Amniotic epithelial cell (primary cell): ENCODE measurements at places on chromosomes 12 and 14.

GRCh38 chr12:108235197-108235984, 103.7 kb downstream of the CMKLR1 start:
- DNase-seq: no peak

- DNase-seq: no peak
Measured at GRCh38 chr12:118618695-118619094, 242.3 kb downstream of the SUDS3 start.

DNA sequence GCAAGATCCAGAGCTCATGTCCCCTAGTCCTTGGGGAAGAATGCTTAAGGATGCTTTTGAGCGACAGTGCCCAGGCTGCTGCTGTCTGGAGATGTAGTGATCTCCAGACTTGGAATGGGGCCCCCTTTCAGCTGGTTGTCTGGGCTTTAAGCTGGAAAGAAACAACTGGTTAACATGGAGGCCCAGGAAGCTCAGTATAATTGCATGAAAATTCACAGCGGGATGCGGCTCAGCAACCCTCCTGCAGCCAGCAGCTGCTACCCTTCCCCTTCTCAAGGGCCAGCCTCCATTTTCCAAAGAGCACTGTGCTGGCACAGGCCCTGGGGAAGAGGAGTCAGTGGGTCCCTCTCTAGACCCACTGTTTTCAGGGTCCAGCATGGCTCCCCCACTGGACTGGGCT, 26.3 kb downstream of the RAB35 start:
- no peak for DNase-seq

GRCh38 chr14:21267431-21267845, 1.8 kb downstream of the HNRNPC start:
- peak; percentile 11 for DNase-seq

DNA sequence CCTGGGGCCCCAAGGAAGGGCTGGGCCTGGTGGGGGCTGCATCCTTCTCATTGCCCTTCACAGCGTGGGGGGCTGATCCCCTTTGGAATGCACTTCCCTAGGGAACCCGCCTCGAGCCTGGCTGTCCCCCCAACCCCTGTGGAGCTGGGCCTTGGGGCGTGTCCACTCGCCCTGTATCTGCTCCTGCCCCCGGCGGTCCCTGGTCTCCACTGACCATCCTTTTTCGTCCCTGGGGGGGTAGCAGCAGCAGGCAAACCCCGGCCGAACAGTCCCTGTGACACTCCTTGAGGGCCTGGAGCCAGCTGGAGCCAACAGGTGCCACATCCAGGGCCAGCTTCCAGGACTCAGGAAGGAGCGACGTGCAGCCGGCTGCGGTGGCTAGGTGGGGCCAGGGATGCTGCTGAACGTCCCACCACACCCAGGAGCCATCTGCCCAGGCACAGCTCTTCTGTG, 9.4 kb upstream of the GPR132 start:
- DNase-seq: no peak

DNA sequence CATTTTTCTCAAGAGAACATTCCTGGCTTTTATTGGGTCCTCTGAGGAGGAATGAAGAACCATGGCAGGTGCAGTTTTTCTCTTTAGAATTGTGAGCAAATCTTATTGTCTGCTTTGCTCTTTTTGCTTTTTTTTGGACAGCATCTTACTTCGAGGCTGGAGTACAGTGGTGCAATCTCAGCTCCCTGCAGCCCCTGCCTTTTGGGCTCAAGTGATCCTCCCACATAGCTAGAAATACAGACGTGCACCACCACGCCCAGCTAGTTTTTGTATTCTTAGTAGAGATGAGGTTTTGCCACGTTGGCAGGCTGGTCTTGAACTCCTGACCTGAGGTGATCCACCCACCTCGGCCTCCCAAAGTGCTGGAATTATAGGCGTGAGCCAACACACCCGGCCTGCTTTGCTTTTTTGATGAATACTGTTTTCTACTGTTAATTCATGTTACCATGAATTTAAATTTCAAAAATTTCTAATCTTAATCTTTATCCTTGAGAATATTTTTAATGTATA, 71.5 kb downstream of the POLR3B start:
- DNase-seq: no peak

DNA sequence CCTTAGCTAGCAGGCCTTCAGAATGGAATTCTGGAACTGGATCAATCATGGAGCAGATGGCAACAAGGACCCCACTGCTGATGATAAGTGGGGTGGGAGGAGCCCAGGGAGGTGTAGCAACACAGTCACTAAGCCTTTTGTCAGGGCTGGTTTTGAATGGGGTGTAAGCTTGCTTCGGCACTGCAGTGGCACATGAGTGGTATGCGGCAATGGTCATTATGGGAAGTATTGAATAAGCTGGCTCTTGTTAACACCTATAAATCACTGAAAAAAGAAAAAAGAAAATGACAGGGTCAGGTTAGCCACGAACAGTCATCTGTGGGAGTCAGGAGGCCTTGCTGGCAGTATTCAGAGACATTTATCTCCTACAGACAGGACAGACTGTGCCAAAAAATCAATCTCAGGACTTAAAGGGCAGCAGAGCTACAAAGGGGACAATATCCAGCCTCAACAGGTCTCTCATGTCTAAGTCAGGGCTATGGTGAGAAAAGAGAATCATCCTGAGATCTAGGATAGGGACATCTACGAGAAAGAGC, 19.1 kb downstream of the CDKL1 start:
- DNase-seq: no peak

GRCh38 chr14:74549588-74549987, 56.0 kb downstream of the ISCA2 start:
- DNase-seq: no peak

GRCh38 chr12:48157889-48158370, 615 bp upstream of the ASB8 start:
- DNase-seq: no peak

DNA sequence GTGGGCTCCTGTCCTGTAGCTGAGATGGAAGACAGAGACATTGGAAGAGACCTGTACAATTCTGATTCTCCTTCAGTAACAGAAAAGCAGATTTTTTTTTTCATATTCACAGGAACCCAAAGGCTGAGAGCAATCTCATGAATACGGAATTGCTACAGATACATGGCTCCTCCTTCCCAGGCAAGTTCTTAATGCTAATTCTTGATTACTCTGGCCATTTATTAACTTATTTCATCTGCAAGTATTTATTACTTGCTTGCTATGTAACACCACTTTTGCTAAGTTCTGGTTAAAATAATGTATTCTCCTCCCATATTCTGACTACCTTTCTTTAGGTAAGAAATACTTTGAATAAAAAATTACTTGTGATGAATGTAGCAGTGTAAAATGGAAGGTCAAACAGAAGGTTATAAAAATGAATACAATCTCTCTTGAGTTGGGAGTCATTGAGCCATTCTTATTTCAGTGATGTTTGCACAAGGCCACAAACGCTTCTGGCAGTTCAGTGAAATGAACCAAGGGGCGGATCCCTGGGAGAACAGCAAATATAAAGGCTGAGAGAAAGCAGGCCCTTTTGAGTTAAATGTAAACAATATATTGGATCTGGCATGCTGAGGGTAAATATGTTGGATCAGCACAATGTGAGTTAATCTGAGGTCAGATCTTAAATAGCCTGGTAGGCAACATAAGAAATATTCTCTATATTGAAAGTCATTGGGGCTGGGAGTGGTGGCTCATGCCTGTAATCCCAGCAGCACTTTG, 37.6 kb downstream of the MUCL1 start:
- DNase-seq: no peak

GRCh38 chr12:47860279-47860841, 40.7 kb upstream of the HDAC7 start:
- DNase-seq: no peak

DNA sequence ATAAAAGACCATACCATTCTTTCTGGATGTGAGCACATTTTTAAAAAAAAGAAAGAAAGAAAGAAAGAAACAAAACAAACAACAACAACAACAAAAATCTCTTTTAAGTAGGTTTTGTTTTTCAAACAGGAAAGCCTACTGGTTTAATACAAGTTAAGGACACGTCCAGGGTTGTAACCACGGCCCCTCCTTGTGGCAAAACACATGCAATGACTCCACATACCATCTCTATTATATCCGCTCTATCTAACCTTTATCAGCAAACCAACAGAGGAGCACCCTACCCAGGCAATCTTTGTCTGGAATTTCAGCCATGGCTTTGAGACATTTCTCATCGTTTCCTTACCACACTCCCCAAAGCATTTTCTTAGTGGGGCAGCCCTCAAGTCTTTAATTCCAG, 360.5 kb upstream of the TMPO start:
- DNase-seq: peak; percentile 2
